ENCODE measurements at places on chromosomes 7 and 10.

DNA sequence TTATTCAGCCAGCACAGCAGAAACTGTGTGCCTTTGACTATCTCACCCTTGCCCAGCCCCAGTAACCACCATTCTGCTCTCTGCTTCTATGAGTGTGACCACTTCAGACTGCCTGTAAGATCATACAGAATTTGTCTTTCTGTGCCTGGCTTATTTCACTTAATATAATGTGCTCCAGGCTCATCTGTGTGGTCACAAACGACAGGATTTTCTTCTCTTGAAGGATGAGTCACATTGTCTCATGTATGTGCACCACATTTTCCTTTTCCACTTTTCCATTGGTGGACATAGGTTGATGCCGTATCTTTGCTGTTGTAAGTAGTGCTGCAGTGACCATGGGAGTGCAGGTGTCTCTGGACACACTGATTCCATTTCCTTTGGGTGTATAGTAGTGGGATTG, 122.5 kb upstream of the LANCL2 start:
- no peak for DNase-seq

GRCh38 chr10:79137826-79138225, 69.1 kb downstream of the ZMIZ1 start:
- no peak for DNase-seq

- DNase-seq = no peak
Measured at GRCh38 chr10:86655596-86655995, 1.2 kb downstream of the OPN4 start.

GRCh38 chr7:55589905-55590304, 17.6 kb upstream of the VOPP1 start:
- DNase-seq = no peak

DNA sequence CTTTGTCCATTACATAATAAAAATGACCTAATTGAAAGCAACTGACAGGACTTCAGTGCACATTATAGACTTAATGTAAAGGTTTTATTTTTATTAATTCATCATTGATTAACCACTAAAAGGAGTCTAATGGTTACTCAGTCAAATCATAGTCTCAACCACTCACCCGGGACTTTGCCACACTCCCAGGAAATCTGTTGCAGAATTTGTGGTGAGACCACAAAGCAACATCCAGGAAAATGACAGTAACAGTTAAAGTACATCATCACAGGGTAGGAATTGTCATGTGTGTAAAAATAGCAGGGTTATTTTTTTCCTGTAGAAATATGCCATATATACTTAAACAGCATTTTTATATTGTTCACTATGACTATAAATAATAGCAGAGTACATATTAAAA, 6.3 kb upstream of the HGF start:
- DNase-seq = no peak

- DNase-seq = no peak
Measured at GRCh38 chr7:36131499-36131898, 21.6 kb upstream of the EEPD1 start.

DNA sequence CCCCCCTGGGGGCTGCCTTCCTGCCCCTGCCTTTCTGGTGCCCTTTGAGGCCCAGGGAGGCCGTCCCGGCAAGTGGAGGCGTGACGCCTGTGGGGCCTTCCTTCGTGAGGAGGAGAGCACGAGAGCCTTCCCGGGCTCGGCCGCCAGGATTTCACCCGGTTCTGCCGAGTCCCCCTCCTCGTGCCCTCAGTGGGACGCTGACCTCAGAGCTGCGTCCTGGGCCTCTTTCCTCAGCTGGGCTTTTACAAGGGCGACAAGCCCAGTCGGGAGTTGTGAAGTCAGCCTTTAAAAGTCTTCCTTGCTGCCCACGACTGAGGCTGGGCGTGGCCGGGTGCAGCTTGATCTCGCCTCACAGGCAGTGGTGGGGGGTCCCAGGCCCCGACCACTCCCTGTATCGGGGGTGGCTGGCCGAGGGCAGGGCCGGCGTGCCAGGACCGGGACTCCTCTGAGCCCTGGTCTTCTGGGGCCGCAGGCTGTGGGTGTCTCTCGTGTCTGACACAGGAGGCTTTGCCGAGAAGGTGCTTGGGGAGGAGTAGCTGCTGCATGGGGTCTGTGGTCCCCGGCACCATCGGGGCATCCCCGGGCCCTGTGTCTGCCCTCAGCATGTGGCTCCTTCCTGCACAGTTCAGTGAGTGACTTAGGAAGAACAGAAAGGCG, 41.8 kb downstream of the FAM20C start:
- DNase-seq = no peak

- DNase-seq = no peak
Measured at GRCh38 chr7:2799253-2799652, 44.9 kb downstream of the GNA12 start.

- DNase-seq = no peak
Measured at GRCh38 chr7:127949769-127950222, 81.4 kb downstream of the LRRC4 start.

- no peak for DNase-seq
Measured at GRCh38 chr7:41067576-41067975, 635.3 kb downstream of the INHBA start.

GRCh38 chr10:63698787-63699150, 177.6 kb downstream of the REEP3 start:
- DNase-seq = no peak

GRCh38 chr10:11448545-11449244, 162.8 kb downstream of the USP6NL start:
- DNase-seq = no peak

- peak; percentile 25 for DNase-seq
Measured at GRCh38 chr7:79420464-79420863, 33.0 kb downstream of the MAGI2 start.

GRCh38 chr10:80186364-80187012, 18.8 kb downstream of the ANXA11 start:
- no peak for DNase-seq

- DNase-seq = peak; percentile 70
Measured at GRCh38 chr10:104109908-104110662, 11.9 kb upstream of the SFR1 start.

GRCh38 chr7:135938086-135938485, 39.1 kb downstream of the MTPN start:
- DNase-seq = no peak

DNA sequence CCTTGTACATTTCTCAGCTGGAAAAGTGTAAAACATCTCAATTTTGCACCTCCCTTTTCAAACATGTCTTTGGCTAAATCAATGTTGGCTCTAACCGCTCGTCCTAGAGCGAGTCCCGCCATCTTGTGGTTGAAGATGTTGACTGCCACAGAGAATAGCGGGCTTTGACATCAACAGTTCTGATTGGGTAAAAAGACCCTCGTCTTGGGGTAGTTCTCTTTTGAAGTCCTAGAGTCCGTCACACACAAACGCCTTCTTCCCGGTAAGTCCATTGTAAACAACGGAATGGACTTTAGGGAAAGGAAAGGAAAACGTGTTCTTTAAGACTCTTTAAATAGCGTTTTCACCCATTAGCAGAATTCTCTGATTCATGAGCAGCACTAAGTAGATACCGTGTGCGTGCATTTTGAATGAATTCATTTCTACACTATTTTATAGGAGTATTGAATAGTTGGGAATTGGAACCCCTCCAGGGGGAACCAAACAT, 452 bp upstream of the RPP30 start:
- peak; percentile 68 for DNase-seq

- no peak for DNase-seq
Measured at GRCh38 chr10:33621101-33621500, 286.6 kb upstream of the NRP1 start.

- DNase-seq = no peak
Measured at GRCh38 chr10:88660598-88660884, 3.7 kb upstream of the LIPF start.

DNA sequence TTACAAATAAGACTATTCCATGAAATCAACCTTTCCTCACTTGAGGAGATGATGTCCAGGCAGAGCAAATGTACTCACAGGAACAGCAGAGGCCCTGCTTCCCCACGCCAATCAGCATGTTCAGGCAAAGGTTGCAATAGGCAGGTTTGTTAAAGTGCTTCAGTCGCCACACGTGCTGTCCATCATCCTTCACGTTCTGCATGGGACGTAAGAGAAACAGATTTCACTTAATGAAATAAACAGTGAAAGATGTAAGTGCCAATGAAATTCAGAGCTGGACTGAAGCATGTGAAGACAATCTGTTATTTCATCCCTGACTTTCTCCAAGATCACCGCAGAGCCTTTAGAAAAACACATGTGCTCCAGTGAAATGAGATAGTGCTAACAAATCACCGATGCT, 217.4 kb downstream of the DGKB start:
- DNase-seq = no peak

DNA sequence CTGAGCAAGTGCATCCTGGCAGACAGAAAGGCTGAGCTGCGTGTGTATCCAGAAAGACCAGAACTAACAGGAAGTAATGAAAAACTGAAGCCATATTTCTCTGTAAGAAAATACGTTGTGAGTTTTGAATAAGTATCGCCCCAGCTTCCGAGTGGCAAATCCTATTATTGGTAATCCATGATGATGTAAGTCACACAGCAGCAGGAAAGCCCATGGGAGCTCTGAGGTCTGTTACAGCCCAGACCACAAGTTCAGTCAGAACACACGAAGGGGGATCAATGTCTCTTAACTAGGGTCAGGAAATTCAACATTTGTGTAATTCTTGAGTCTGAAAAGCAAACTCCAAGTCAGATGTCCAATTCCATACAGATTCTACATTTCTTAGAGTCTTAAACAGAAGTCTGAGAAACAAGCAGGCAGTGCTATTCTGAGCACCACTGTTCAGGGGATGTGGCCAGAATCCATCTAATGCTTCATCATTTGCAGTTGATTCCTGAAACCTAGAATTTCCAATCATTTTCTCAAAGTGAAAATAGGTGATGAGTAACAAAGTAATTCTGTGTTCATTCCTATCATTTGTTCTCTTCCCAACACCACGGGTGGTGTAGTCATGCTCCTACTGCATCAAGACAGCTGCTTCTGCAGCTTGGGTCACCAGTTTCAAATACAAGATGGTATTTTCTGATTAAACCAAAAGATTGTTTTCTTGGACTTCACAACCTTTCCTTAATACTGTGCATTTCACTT, at the start of gene LRIT2:
Gene LRIT2, minus strand, starts transcription at position 118 of the 747 bp plus-strand sequence. Its CDS starts 24 bp downstream, at position 94.
- no peak for DNase-seq

DNA sequence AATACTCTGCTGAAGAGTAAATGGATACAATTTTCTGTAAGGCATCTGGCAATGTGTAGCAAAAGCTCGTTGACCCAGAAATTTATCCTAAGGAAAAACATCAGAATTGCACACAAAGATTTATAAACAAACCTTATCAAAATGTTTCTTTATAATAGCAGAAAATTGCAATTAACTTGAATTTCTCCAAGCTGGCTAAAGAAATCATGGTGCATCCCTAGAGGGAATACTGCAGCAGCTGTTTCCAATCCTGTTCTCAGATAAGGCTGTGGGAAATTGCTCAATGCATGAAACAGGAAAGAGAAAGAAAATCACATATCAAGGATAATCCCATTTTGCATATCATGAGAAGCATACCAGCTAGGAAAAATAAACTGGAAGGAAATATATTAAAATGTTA, 18.7 kb downstream of the TACR2 start:
- DNase-seq = no peak

DNA sequence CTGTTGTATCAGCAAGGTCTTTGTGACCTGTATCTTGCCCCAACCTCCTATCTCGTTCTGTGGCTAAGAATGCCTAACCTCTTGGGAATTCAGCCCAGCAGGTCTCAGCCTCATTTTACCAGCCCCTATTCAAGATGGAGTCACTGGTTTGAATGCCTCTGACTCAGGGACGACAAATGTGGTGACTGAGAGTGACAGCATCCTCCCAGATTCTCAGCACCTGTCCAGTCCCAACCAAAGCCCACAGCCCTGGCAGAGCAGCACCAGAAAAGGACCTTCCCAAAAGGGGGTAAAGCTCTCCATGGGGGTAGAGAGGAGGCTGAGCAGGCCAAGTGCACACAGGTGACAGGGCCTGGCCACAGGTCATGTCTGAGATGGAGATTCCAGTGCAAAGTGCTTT, 35.4 kb upstream of the GPAM start:
- no peak for DNase-seq

DNA sequence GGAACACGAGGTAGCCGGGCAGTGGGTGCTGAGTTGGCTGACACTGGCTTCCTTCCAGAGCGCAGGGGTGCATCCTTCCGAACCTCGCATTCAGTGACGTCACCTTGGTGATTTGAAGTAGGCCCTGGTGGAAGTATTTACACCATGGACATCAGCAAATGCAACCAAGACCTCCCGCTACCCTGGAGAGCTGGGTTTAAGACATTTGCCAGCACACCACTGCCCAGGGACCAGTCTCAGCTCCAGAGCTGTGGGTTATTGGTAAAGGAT, 106.4 kb upstream of the GPR26 start:
- no peak for DNase-seq

GRCh38 chr7:42211938-42212337, 25.1 kb downstream of the GLI3 start:
- no peak for DNase-seq

- no peak for DNase-seq
Measured at GRCh38 chr10:97873569-97873968, 23.9 kb downstream of the GOLGA7B start.

DNA sequence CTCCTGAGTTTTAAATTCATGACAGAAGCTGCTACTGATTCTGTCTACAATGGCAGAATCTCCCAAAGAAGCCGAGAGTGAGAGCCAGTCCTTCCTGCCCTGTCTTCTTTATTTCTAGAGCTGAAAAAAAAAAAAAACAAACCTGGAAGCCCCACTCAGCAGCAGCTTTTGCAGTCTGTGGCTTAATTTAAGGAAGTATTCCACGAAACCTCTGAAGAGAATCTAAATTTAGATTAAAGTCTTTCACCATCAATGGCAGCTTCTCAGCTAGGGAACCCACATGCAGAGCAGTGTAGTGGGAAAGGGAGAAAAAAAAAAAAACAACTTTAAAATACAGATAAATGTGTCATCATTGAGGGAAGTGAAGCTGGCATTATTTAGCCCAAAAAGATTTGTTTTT, 23.4 kb downstream of the SMURF1 start:
- no peak for DNase-seq

- DNase-seq = no peak
Measured at GRCh38 chr7:129896568-129897382, 56.0 kb downstream of the UBE2H start.

DNA sequence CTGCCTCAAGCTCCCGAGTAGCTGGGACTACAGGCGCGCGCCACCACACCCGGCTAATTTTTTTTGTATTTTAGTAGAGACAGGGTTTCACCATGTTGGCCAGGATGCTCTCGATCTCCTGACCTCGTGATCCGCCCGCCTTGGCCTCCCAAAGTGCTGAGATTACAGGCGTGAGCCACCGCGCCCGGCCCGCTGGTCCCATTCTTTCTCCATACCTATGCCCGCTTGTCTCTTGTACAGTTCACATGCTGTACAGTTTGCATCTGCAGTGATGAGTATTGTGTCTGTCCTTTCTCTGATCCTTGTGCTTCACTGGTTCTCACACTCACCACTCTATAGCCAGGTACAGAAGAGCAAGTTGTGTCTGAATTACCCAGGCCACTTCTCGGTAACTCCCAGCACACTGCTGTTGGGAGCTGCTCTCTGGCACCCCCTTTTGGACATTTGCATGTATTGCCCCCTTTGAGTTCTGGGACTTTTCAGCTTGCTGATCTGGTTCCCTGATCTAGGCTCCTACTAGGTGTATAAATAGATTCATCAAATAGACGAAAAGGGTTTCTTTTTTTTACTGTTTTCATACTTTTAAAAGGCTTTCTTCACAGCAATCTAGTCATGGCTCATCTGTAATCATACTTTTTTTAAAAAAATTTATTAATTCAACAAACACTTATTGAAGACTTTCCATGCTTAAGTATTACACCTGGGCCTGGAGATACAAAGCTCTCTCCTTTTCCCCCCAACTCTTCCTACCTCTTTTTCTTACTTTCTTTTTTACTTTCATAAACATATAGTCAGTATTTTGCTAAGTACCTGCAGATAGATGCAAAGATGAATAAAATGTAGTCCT, 53.5 kb downstream of the AOAH start:
- DNase-seq = peak; percentile 85
